ENCODE measurements at places on chromosomes 2 and 18.

- no peak for DNase-seq
Observed at GRCh38 chr2:72145289-72145657, 2.4 kb downstream of the CYP26B1 start.

DNA sequence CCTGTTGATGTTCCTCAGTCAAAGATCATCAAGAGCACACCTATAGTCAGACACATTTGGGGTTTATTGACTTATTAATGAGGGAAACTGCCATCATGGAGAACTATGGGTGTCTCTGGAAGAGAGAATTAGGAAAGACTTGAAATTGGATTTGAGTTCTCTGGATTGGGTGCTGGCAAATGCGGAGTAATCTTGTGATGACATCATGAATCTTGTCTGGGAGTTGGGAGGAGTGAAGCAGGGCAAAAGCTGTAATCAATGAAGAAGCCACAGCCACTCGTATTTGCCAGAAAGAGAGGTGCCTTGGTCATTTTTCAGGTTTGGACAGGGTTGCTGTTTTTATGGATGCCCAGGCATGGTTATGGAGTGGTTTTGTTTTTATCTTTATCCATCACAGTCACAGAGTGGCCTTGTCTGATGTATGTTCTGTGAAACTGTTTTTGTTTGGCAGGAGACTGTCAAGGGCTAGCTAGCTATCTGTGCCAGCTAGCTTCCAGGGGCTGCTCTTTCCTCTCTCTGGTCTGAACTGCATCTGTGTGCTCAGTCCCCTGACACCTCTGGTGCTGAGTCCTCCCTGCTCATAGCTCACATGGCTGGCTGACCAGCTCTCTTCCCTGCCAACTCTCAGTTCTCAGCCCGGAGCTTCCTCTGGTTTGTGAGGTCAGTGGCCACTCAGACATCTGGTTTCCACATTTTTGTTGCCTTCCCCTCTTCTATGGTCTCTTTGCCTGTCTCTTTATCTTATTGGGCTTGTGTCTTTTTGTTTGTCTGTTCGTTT, 193.4 kb upstream of the RMP24 start:
- DNase-seq = no peak

- no peak for DNase-seq
Observed at GRCh38 chr2:80193566-80193965, 111.0 kb downstream of the LRRTM1 start.

DNA sequence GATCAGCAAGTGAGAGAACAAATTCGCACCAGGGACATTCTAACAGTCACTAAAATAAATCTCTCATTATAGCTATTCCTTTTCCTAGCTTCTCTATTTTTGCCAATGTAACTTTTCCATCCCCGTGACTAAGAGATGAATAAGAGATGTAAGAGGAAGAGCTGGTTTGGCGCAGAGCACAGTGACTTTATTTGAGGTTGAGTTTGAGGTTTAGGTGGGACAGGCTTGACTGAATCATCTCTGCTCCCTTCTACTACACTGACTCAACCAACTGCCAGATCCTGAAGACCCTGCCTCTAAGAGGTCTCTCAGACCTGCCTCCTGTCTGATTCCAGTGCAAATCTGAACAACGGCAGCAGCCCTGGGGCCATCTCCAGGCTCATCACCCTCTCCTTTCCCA, 28.0 kb downstream of the RFX8 start:
- DNase-seq = no peak

GRCh38 chr18:57116598-57117132, 30.2 kb upstream of the BOD1L2 start:
- no peak for DNase-seq

DNA sequence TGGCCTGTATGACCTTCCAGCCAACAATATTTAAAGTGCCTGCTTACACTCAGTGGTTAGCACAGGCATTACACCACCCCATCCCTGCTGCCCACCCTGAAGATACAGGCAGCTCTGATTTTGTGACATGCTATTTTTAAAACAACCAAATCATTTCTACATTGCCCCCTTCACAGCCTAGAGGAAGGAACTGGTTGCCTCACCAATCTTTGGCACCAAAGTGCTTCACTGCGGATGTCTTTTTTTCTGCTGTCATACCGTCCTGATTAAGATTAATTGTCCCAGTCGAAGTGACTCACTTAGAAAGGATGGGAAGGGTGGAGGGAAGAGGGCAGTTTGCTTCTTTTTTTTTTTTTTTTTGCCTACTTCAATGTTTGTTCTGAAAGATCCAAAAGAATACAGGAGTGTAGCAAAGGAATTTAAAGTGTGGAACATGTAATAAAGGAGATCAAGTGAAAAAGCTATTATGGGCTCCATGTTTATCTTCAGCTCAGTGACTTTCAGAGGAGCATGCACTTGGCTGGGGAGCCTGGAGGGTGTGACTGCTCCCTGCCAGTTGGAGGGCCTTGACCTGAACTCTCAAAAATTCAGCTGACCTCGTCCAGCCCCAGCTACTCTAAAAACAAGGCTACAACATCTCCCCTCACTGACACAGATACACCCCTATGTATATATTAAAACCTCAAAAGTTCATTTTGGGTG, 501.1 kb upstream of the TNP1 start:
- no peak for DNase-seq

DNA sequence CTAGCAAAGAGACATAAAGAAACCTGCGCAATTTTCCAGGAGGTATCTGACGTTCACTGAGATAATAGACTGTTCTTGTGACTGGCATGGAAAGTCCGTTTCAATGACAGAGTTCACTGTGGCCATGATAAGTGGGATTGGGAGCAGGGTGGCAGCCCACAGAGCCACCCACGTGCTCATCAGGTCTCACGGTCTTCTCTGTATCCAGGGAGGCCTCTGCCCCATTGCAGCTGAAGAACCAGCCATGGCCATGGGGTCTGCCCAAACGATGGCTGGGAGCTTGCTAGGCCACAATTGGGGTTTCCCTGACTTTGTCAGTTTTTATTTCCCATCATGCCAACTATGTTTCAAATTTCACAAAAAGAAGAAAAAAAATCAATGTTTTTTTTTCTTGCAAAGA, 57.2 kb downstream of the PDCL3 start:
- no peak for DNase-seq

DNA sequence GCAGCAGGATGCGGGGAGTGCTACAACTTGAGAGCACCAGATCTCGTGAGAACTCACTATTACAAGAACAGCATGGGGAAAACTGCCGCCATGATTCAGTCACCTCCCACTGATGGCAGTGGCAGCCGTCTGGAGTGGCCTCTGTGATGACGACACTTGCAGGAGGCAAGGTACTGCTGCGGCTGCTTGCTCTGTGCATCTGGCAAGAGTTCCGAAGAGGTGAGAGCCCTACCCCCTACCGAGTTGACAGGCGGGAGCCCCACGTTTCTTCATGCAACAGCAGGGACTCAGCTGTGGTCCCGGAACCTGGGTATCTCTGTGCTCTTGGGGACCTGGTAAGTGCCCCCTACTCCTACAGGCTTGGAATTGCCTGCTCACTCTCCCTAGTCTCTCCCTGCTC, 1672.7 kb upstream of the TMEFF2 start:
- no peak for DNase-seq

DNA sequence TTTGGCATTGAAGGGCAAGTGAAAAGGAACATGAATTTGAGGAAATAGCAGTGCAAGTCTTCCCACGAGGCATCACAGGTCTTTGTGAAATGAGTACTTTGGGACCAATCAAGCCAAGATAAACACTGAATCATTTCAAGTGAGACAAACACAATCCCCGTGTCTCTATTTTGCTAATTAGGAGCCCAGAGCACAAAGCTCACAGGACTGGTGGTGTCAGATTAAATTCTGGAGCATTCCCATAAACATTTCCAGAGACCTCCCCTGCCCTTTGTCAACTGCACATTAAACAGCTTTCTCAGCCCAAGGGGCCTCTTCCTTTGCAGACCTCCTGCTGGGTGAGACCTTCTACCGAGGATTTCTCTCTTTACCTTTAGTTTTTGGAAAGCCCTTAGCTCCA, 50.7 kb downstream of the DAPL1 start:
- DNase-seq = no peak

DNA sequence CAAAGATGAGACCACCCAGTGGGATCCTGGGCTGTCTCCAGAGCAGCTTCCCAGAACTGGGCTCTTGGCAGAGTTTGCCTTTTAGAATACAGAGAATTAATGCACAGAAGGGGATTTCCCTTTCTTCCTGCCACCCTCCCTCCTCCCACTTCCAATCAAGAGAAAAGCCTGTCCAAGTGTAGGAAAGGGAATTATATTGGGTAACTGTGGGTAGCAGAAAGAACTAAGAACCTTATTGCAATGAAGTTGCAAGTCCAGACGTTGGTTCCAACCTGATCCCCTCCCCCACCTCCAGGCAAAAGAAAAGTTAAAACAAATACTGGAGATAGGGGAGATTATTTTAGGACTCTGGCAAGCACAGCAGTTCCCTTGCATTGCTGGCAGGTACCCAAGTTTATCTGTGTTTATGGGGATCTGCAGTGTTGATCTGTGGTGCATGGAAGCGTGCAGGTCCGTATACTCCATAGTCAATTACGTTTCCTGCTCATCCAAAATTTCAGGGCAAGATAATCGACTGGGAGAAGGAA, 114.3 kb downstream of the PRKCE start:
- peak; percentile 63 for DNase-seq

DNA sequence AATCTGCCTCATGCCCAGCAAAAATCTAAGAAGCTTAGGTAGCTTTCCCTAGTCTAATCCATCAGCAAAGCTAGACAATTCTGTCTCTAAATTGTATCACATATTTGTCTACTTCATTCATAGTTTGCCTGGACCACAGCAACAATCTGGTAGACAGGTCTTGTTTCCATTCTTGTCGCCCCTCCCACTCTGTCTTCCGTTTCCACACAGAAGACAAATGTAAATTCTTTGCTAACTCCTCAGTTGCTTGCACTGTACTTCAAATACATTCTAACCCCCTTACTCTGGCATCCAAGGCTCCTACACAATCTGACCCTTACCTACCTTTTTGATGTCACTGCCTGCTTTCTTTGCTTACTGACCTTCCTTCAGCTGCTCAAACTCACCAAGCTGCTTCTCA, 40.1 kb downstream of the THUMPD2 start:
- no peak for DNase-seq

DNA sequence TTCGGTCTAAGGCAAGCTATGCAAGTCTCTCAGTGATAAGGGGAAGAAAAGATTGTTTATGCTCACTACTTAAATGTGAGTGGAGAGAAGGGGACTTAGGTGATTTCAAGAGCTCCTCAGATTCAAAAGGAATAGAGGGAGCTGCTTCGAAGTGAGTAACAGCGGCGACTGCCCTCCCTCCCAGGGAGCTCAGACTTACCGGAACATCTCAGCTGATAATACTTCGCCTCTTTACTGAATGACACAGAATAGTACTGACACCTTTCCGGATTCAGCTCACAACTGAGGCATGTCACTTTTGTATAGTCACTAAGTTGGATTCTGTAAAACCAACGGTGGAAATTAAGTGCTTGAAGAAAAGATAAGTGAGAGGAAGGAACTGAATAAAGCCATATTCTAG, 55.5 kb downstream of the DPP4 start:
- no peak for DNase-seq

GRCh38 chr18:49561289-49562193, at the start of gene LIPG:
Gene LIPG (plus strand): TSS chr18:49562057. CDS start chr18:49562309, 252 bp downstream.
- peak; percentile 52 for DNase-seq

DNA sequence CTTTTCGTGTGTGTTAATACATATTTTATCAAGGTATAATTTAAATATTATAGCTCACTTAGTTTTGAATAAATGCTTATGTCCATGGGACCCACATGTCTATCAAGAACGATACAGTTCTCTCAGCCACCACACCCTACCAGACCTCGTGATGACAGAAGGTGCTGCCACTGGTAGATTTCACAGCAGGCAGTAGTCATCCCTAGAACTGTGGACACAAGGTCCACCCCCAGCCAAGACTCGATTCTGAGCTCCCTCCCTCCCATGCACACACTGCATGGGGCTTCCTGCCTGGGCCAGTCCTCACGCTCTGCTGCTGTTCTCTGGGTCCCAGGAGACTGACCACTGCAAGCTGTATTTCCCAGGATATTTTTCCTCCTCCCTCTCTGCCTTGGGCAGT, 26.5 kb upstream of the CREB1 start:
- peak; percentile 11 for DNase-seq

- peak; percentile 77 for DNase-seq
Observed at GRCh38 chr2:8680822-8681760, 765 bp upstream of the ID2 start.

DNA sequence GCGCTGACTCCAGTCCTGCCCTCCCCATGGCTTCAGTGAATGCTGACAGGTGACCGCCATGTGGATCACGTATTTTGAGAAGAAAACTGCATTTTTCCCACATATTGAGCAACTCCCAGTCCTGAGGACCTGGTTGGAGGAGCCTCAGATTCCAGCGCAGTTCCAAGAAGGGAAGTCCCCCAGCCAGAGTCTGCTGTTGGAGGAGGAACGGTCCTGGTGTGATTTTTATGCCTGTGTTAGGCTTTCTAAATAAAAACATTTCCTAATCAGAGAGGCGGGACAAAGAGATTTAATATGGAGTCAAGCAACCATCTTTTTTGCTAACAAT, 32.3 kb upstream of the COL6A3 start:
- DNase-seq = no peak

DNA sequence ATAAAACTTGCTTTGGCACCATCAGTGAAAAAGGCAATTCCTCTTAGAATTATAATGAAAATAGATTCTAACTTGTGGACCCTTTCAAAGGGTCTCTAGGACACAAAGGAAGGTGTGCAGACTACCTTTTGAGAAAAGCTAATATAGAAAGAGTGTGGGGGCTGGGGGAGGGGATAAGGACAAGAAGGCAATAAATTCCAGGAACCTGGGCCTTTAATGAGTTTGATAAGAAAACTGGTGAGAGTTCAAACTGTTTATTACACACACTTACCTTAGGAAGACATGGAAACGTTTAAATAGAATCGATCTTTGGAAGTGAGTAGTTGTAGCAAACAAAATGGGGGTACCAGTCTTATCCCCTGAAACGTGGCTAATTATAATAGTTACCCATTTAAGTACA, 39.6 kb upstream of the PGAP1 start:
- DNase-seq = no peak

DNA sequence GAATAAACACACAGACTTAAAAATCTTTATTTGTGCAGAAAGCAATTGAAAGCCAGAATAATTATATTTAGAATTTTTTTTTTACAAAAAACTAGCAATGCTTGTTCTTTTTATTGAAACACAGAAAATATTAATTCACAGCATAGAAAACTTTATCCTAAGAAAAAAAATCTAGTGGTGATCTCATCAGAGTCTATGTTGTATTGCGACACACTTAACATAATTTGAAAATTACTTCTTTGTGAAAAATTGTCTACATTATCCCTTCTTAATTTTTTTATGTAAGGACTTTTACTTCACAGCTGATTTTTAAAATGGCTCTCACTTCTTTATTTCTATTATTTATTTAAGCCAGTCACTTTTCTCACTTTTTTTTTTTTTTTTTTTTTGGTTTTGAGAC, 103.4 kb downstream of the LDLRAD4 start:
- no peak for DNase-seq

DNA sequence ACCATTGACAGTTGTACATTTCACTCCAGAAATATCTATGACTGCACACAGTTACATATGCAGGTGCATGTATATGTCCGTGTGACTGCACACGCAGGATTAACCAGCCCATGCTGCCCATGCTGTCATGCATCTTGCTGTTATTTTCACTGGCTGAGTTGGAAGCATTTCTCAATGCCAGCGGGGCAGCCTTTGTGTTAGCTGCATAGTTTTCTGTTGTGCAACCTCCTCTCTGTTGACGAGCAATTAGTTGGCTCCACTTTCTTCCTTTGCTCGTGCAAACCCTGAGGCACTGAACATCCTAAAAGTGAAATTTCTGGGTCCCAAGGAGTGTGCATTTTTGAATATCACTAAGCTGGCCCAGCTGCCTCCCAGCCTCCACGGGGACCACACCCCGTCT, 133.4 kb upstream of the GLI2 start:
- DNase-seq = no peak

- DNase-seq = no peak
Observed at GRCh38 chr18:6633310-6633709, 96.2 kb upstream of the ARHGAP28 start.
